Fibroblast of skin of back (primary cell): ENCODE measurements at places on chromosomes 7 and 10.

- no peak for DNase-seq
Observed at GRCh38 chr10:127291329-127291728, 94.9 kb upstream of the INSYN2A start.

- DNase-seq = peak; percentile 74
Observed at GRCh38 chr7:44466300-44467216, 23.9 kb downstream of the NUDCD3 start.

DNA sequence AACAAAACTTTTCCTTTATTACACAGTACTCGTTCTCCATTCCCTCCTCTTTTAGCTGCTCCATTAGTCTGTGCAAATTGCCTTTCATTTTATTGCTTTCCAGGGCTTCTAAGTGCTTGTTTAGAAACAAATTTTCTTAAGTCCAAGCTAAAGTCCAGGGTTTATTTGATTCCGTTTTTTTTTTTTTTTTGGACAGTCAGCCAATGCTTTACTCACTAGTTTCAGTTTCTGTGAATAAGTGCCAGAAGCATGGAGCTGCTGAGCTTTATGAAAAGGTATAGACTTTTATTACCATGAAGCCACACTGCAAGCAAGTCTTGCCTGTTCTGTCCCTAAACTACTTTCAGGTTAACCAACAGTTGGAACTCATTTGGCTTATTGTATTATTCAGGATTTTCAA is 455.0 kb downstream of the GFRA1 start:
- no peak for DNase-seq

DNA sequence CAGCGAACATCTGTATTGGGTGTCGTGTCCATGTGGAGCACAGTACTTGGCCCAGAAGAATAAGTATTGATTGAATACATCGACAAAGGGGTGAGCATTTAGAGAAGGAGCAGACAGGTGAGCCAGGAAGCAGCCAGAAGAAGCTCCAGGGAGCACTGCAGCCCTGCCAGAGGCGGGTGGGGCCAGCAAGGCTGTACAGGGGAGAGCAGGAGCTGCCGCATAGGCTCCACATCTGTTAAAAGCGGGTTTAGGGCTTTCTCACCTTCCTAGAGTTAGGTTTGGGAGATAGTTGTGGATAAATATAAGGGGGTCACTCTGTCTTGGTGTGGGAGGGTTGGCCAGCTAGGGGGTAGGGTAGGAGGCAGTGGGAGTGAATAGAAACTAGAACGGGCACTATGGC is 1.3 kb upstream of the CPA1 start:
- DNase-seq = no peak

DNA sequence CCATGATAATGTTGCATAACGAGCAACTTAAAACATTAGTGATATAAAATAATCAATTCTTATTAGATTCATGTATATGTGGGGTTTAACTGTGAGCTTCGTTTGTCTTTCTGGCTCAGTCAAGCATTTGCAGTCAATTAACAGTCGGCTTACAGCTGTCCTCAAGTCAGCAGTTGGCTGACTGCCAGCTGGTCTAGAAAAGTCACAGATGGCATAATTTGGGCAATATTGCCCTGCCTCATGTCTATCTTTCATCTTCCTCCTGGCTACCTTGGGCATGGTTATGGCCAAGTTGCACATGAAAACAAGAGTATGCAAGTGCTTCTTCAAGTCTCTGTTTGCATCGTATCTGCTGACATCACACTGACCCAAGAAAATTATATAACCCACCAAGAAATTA is 186.1 kb upstream of the ZWINT start:
- DNase-seq = no peak

DNA sequence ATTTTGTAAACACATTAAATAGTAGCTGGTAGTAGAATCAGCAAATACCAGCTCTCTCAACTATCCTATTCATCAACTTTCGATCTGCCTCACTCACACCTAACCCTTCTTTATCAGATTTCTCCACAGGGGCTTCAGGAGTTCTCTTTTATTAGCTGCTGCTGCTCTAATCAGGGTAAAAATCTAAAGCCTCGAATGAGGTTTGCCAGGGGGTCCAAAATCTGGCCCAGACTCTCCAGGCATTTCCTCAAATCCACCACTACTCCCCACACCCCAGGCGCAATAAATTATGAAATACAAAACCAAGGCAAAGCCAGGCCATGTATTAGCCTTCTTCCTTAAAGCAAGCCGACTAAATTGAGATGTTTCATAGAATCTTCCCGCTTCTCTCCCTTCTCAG is 2.3 kb downstream of the RNF216 start:
- no peak for DNase-seq

DNA sequence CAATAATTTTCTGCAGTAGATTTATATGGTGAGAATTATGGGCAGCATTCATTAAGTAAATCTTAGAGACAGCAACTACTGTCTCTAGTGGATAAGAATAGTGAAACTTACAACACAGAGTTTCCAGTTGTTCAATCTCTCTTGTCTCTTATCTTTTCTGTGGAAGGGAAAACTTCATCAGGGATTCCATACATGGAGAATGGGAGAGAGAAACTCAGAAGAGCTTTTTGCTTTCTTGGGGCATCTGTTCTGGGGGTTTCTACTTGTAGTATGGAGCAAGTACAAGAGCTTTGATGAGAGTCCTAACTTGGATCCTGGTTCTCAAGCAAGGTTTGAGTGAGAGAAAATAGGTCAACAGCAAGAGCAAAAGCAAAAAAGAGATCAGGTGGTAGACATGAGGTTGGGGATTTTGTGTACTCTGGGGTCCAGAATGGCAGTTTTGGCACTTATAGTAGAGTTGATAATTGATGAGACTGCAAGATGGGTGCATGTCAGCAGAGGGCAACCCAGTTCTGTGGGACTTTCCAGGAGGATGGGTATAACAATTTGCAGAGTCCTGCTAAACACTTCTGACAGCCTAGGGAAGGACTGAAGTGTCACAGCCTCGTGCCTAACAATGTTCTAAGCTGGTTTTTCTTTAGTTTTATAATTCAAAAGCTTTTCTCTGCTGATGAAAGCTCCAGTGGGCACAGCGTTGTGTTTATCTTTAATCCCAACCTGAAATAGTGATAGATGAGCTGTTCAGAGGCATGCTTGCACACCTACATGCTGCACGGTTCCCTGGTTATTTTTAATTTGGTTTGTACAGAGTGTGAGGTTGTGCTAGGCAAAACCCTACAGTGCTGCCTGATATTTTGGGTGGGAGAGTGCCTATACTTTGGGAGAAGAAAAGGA is 32.0 kb upstream of the STRIP2 start:
- DNase-seq = no peak

GRCh38 chr10:30404540-30404939 is 29.4 kb upstream of the MAP3K8 start:
- DNase-seq = no peak

DNA sequence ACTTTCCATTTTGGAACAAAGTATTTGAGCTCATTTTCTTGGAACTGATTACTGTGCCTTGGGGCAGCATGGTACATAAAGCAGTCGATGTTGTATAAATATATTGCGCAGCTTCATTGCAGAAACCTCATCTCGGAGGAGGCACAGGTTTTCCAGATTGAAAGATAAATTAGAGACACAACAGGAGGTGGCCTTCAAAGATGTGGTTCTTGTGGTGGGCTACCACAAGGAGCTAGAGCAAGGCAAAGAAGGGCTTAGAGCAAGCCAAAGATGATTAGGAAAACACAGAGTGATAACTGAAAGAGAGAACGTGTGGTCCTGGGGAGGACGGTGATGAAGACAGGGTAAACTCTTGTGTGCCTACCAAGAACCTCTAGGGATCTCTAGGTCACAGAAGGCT is 169.1 kb upstream of the TNS3 start:
- no peak for DNase-seq

GRCh38 chr10:11080564-11080984 is 62.9 kb downstream of the CELF2 start:
- no peak for DNase-seq

- DNase-seq = no peak
Observed at GRCh38 chr7:24707988-24708615, 49.2 kb downstream of the GSDME start.
